Fibroblast of pulmonary artery (primary cell): ENCODE measurements at places on chromosomes 3 and 15.

DNA sequence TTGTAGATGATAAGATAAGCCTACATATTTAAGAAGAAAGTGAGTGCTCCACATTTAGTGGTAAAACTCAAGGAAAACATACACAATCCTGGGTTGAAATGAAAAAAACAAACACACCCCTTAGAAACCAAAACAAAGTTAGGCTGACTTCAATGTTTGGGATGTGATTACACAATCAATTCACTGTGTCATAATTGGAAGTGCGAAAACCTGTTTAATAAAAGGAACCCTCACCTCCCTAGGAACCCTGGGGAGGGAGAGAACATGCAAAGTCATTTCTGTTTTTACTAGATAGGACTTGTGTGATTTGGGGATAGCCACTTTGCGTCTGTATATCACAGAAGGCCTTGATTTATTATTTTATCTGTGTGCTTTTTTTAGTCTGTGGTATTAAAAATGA is 275.0 kb downstream of the NFKBIZ start:
- peak; percentile 83 for DNase-seq

GRCh38 chr3:14286887-14287500 is 108.4 kb downstream of the LSM3 start:
- DNase-seq = no peak

DNA sequence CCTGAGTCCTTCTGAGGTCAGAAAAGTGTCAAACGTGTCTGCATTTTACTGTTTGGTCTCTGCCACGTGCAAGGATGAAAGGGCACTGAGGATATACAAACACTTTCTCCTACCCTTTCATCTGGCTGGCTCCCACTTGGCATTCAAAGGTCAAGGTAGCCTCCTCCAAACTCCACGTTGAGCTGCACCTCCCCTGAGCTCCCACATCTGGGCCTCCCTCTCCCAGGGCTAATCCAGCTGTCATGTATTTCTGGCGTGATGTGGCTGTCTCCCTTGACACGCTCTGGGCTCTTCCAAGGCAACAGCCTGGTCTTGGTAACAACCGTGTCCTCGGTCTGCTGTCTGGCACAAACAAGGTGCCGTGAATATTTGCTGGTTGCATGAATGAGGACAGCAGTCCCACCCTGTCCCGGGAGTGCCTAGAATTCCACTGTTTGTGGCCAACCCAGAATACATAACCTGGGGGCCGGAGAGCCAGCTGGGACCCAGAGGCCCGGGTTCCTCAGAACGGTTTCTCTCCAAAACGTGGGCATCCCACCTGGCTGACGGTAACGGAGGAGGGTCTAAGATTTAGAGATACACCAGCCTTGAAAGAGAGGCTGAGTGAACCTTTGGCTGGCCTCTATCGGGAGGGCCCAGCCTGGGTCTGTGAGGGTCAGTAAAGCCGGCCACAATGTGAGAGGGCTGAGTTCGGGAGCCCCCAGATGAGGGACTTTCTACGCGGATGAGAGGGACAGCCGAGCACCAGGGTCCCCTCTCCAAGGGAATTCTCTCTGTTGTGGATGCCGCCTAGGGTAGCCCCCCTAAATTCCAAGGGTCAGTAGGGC is 767 bp downstream of the GLT8D1 start:
- DNase-seq = peak; percentile 25

DNA sequence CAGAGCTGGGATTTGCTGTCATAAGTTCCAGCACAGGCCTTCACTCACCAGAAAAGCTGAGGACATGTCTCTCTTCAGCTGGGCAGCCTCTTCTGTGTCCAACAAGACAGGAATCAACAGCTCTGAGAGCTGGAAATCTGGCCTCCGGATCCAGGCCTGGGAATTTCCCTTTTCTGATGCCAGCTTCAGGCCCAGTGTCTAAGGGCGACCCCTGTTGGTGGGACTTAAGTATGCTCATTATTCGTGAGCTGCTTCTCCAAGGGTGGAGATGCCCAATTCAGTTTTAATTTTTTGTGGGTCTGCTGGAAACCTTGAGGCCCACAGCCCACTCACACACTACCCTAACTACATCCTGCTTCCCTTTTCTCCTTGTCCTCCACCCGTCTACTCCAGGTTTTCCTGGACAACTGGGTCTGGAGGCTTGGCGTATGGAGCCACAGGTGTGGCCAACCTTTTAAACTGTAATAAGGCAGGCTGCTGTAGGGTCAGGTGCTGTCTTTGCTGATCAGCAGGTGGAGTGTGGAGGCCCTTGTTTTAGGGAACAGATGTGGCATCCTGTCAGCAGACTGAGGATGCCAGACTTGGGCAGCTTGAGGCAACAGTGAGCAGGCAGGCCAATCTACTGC is 2.6 kb upstream of the CEMIP start:
- peak; percentile 90 for DNase-seq

DNA sequence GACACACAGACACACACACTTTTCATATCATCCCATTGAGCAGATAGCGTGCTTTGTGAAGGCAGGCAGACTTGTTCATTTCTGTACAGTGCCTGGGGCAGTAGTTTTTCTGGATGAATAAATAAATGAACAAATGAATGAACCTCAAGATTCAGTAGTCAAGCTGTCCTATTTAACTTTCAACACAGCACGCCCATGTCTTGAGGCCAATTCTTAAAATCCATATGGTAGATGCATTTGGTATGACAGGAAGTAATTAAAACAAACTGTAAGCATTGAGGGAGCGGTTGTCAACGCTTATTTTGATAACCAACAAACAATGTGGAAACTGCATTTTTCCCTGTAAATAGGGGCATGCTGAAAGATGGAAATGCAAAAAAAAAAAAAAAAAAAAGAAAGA is 80.0 kb upstream of the BNC1 start:
- no peak for DNase-seq

GRCh38 chr3:29484633-29485032 is 203.8 kb downstream of the RBMS3 start:
- DNase-seq = no peak

- no peak for DNase-seq
These were observed 2.1 kb downstream of the CHAC1 start for GRCh38 chr15:40955141-40955903.

DNA sequence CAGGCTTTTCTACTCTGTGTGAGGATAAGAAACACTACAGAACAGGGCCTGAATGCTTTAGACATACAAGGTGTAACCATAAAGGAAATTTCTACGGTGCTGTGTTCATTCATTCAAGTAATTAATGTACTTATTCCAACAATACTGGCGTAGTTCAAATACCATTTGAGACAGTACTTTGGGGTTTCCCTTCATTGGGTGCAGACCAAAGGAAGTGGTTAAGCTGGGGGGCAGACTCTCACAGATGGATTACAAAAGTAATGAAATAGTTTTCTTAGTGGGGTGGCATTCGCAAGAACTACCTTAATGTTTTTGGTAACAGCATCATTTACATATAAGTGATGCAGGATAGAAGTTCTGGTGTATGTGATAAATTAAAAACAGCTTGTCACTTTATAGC is 65.9 kb downstream of the BTD start:
- no peak for DNase-seq

DNA sequence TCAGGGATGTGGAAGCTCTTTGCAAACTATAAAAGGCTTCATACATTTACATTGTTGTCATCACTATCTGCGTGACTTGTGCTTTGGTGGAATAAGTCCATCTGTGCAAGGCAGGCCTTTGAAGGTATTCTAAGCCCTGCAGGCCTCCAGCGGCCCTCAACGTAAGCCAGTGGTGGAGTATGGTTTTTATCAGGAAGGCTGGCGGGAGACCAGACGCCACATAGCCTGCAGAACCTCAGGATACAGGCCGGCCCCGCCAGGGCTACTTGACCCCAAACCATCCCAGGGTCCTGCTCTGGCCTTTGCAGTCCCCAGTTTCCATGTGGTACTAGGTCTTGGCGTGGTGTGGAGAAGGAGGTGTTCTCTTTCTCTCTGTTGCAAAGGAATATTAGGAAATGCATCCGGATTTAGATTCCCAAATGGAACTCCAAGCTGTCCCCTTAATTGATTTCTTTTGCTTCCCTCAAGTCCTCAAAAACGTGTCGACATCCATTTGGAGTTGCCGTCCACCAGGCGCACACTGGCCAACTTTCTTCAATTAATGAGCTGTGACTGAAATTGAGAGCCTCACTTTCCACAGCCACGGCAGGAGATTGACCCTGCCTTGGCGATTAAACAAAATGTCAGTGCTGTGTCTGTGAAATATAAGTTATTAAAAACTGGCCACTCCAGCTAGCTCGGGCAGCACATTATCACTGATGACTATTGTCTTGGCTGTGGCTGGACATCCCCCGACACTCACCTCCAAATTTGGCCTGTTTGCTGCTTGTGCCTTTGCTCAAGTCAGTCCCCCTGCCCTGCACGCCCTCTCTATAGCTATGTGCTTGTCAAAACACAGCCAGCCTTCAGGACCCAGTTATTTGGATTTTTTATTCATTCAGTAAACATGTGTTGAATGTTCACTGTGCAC is 239.8 kb upstream of the TLE3 start:
- no peak for DNase-seq

GRCh38 chr15:77138167-77138522 is 67.2 kb upstream of the TSPAN3 start:
- peak; percentile 10 for DNase-seq

DNA sequence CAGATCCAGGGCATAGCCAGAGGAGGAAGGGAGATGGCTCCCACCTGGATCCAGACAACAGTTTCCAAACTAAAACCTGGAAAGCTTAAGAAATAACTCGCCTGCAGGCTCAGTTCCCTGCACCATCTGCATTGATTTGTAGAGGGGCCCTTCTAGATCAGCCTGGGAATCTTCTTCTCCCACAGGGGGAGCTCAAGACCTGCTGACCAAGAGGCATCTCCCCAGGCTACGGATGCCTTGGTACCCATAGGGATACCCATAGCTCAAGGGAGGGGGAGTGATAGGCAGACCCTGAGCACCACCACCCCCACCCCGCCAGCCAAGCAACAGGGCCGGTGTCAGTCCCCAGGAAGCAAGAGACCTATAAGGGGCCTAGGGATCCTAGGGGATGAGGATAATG is 28.0 kb upstream of the DCLK3 start:
- DNase-seq = peak; percentile 47

GRCh38 chr15:83809345-83809744 is 155.4 kb downstream of the ADAMTSL3 start:
- no peak for DNase-seq

- DNase-seq = no peak
These were observed 12.3 kb upstream of the LMCD1 start for GRCh38 chr3:8489278-8489792.

GRCh38 chr3:15645246-15645645 is 43.7 kb downstream of the BTD start:
- no peak for DNase-seq

- DNase-seq = no peak
These were observed 3.2 kb downstream of the NEIL1 start for GRCh38 chr15:75349851-75350588.

- no peak for DNase-seq
These were observed 68.5 kb upstream of the SLC2A2 start for GRCh38 chr3:171095063-171095462.

GRCh38 chr15:71730277-71731144 is 79.8 kb upstream of the NR2E3 start:
- DNase-seq = peak; percentile 84

DNA sequence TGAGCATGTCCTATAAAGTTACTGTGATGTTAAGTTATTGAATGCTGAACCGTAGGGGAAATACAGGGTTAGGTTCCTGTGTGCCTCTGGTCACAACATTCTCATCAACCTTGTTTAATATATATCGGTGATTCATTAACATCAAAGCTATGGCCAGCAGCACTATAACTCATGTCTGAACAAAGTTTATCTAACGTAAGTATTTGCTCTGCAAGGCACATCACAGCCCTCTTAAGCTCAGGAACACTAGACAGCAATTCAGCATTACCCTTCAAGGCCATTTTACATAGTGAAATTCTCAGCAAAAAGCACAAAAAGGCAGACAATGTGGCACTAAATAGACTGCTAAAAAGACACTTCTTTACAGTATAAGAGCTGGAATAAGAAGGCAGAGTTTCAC is 48.2 kb upstream of the FNDC3B start:
- DNase-seq = no peak

GRCh38 chr15:62021991-62022600 is 38.2 kb downstream of the VPS13C start:
- DNase-seq = peak; percentile 16

- no peak for DNase-seq
These were observed 17.6 kb downstream of the TMCO5A start for GRCh38 chr15:37951999-37952398.

- no peak for DNase-seq
These were observed 32.0 kb upstream of the RYK start for GRCh38 chr3:134282659-134283047.

DNA sequence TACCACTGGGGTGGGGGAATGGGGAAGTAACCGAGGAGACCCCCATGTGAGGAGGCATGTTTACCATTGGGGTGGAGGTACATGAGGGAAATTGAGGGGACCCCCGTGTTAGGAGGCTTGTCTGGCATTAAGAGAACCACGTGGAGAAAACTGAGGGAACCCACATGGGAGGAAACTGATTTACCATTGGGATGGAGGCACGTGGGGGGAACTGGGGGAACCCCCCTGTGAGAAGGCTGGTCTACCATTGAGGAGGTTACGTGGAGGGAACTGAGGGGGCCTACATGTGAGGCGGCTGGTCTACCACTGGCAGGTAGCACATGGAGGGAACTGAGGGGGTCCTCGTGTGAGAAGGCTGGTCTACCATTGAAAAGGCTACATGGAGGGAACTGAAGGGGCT is 159.4 kb downstream of the FBLN2 start:
- no peak for DNase-seq

DNA sequence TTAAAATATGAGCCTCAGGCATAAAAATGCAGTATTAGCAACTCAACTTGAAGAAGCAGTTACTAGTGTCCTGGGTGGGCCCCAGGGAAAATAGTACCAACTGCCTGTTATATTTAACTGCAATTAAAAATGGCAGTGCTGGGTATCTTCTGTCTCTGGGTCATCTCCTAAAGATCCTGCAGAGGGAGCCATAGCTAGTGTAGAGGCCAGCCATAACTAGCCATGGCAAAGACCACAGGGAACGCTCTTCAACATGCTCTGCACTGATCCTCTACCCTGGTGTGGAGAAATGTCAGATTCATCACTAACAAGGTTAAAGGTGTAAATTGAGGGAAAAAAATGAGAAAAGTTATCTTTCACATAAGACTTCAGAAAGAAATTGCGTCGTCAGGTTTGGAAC is 181.3 kb downstream of the SNRPN start:
- DNase-seq = peak; percentile 32

GRCh38 chr3:161915418-161915750 is 418.8 kb downstream of the OTOL1 start:
- DNase-seq = no peak

GRCh38 chr3:189862385-189862998 is 231.3 kb downstream of the TP63 start:
- DNase-seq = peak; percentile 52

- DNase-seq = no peak
These were observed 36.4 kb downstream of the SEC22C start for GRCh38 chr3:42545284-42545900.
